ENCODE measurements at places on chromosomes 16 and 17.

- DNase-seq, result no peak
Observed at GRCh38 chr17:45139533-45139920, 4.0 kb downstream of the ACBD4 start.

DNA sequence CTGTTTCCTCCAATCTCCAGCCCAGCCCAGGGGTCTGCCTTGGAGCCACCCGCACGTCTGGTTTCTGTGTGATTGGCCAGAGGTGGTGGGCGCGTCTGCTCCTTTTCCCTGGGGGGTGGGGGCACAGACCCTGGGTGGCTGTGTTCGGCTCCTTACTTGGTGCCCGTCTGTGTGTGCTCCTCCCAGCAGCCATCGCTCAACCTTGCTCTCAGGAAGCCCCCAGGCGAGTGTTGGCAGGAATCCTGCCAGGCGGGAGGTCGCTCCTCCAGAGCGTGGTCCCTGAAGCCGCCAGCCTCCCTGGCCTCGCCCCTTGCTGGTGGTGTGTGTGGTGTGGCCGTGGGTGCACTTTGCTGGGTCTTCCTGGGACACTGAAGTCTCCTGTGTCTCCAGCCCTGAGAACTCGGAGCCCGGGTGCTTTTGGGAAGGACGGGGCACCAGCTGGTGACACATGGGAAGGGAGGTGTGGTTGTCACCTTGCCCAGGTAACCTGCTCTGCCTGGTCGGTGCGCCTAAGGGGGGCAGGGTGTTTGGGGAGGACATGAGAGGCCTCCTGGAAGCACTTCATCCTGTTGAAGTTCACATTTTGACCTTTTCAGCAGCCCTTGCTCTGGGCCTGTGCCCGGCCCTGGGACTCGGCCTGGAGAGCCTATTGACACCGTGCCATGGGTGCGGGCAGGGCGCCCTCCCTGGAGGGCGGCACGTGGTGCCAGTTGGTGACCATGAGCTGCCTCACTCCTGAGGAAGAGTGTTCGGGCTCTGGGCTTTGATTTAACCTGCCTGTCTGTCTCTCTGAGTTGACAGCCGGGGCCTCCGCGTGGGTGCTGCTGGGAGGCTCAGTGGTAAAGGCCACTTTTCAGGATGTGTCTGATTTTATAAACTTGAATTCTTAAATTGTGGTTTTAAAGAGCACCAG lies 49.0 kb upstream of the ZNF750 start:
- peak; percentile 13 for DNase-seq

GRCh38 chr16:57798953-57799599 lies 3.2 kb downstream of the KIFC3 start:
- DNase-seq, result no peak

GRCh38 chr16:81520560-81521135 lies 76.0 kb downstream of the CMIP start:
- DNase-seq, result no peak

GRCh38 chr17:79936641-79937381 lies 97.6 kb upstream of the CBX4 start:
- no peak for DNase-seq

DNA sequence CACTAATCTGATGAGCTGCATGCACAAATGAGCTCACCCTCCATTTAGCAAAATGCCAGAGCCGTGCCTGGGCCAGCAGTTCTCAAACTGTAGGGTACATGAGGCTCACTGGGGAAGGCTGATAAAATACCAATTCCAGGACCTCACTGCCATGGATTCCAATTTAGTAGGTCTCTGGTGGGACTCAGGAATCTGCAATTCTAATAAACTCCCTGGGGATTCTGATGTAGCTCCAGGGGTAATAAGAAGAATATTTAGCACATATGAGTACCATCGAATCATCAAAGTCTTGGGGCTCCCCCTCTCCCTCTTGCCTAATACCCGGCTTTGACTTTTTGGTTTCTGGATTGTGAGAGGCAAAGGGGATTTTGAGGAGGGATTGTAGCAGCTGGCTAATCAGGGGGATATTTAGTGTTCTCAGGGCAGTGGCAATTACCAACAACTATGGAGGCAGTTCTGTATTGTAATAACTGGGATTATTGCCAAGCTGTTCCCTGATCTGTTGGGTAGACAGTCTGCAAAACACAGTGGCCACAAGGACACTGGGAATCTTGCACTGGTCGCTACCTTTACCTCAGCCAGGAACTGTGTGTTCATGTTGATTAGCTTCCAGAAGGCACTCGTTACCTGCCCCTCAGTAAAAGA lies 140.4 kb downstream of the SHISA9 start:
- DNase-seq, result no peak

DNA sequence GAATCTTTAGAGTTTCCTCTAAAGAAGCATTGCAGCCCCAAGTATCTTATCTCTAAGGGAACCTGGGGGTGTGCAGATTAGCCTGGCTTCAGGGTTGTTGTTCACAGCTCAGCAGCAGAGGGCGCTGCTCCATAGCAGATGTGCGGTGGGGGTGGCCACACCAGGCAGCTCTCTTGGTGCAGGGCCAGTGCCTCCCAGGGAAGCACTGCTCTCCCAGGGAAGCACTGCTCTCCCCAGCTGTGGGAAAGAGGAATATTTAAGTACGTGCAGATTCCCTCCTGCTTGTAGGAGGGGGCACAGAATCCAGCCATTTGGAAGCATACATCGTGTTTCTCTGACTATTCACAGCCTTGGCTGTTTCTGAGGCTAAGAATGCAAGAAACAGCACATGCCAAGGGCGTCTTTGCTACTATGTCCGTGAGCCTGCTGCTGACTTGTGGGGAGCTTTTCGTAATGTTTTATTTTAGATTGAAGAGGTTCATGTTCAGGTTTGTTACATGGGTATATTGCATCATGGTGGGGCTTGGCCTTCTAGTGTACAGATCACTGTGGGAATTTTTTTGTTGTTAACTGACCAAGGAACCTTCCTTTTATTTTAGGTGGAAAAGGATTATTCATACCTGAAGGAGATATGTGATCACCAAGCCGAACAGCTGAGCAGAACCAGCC lies 217.8 kb downstream of the SPECC1 start:
- DNase-seq, result peak; percentile 91

DNA sequence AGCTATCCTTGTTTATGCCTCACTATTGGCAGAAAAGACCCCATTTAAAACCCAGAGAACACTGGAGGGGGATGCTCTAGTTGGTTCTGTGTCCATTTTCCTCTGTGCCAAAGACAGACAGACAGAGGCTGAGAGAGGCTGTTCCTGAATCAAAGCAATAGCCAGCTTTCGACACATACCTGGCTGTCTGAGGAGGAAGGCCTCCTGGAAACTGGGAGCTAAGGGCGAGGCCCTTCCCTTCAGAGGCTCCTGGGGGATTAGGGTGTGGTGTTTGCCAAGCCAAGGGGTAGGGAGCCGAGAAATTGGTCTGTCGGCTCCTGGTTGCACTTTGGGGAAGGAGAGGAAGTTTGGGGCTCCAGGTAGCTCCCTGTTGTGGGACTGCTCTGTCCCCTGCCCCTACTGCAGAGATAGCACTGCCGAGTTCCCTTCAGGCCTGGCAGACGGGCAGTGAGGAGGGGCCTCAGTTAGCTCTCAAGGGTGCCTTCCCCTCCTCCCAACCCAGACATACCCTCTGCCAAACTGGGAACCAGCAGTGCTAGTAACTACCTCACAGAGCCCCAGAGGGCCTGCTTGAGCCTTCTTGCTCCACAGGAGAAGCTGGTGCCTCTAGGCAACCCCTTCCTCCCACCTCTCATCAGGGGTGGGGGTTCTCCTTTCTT lies 56.1 kb downstream of the IGF2BP1 start:
- DNase-seq, result no peak

DNA sequence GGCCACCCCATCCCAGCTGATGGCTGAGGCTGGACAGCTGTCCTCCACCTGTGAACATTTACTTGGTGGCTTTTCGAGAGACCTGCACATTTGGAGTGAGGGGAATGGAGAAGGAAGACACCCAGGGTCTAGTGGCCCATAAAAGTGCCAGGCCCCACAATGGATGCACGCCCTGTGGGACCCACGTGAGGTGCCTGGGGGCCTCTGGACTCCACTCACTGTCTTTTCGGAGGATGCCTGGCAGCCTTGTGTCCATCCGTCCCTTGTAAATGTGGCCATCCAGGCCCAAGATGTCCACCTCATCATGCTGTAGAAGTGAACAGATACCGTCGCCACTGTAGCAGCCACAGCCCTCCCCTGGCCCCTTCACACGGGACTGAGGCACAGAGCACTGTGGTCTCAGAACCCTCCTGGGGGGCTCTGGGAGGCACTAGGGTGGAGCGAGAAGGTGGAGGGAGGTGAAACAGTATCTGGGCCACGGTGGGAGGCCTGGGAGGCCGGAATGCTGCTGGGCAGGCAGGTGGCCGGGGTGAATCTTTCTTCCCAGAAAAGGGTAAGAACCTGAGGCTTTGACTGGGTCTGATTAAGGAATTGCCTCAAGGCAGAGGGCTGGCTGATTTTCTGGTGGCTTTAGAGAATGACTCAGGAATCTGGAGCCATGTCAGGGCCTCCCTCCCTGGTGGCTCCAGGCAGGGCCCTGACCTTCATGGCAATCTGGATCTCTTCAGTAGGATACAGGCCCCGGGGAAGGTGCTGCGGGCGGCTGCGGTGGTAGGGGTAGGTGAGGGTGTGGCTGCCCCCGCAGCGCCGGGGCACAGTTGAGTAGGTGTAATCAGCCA lies 11.5 kb downstream of the UBALD2 start:
- no peak for DNase-seq

- DNase-seq, result no peak
Observed at GRCh38 chr16:11688520-11688886, 20.2 kb downstream of the SNN start.

- no peak for DNase-seq
Observed at GRCh38 chr16:79127766-79128165, 472.8 kb downstream of the MAF start.

DNA sequence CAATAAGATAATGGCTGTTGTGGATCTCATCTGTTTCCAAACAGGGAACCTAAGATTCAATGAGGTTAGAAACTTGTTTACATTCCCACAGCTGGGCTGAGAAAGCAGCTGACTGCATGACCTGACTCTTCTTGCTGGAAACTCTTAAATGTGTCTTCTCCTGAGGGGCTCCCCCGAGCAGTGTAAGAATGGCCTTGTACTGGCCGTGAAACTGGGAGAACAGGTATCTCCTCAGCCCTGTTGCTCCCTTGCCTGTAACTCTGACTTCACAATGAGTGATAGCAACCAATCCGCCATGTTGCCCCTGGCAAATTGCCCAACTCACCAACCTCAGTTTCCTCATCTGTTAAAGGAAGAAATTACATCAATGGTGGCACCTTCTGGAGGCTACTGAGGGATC lies 59.1 kb upstream of the CCL2 start:
- DNase-seq, result no peak

- no peak for DNase-seq
Observed at GRCh38 chr17:71329310-71330098, 791.3 kb upstream of the SOX9 start.

DNA sequence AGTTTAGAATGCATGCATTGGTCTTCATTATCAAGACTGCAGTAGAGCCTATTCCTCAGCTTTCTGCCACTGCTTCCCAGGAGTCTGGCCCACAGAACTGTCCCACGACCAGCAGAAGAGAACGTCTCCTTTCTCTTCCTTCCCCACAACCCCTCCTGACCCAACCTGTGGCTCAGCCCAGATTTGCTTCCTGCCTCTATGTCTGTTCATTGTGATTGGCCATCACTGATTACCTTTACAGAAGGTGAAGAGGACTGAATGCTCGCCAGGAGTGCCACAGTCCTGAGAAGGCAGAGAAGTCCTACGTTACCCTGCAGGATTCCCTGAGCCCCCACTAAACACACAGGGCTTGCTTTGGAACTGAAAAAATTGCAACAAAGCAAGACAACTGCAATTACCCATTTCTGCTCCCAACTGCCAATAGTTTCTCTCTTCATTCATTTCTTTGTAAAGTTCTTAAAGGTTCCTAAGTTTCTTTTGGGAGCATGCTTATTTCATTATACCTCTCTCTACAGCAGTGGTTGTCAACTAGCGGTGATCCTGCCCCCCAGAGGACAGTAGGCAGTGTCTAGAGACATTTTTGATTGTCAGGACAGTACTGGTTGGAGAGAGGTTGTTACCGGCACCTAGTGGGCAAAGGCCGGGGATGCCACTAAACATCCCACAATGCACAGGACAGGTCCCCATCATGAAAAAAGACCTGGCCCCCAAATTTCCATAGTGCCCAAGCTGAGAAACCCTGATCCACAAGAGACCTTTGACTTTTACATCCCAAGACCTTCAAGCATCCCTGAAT lies 4.5 kb upstream of the NAT9 start:
- DNase-seq, result peak; percentile 62

GRCh38 chr17:66183529-66183928 lies 8.4 kb downstream of the CEP112 start:
- no peak for DNase-seq

DNA sequence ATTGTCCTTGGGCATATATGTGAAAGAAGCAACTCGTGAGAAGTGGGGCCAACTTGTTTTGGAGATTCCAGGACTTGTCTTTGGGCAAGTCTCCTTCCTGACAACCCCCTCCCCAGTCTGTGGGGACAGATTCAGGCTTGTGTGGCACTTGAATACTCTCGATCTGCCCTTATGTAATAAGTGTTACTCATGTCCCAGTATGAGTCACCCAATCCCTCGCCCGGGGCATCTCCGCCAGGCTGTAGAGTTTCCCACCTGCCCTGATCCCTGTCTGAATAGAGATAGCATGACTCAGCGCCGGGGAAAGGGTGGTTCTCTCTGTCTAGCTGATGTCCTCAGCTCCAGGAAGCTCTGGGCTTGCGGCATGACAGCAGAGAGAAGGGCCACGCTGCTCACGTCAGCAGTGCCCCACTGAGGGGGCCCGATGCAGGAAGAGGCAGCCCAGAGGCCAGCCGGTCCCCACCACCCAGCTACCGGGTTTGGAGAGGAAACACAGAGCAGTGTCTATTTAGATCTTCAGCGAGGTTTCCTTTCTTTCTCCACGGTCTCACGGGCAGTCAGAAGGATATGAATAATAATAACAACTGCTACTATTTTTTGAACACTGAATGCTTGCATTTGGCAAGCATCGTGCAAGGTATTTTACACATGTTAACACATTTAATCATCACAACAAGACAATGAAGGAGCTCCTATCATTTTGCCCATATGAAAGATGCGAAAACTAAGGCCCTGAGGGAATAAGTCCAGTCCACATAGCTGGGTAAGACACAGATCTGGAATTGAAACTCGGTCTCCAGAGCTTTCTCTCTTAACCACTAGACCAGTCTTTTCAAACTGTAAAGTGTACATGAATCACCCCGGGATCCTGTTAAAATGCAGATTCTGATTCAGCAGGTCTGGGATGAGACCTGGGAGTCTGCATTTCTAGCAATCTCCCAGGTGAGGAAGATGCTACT lies 426.7 kb upstream of the MAF start:
- peak; percentile 68 for DNase-seq

- DNase-seq, result peak; percentile 71
Observed at GRCh38 chr17:48024149-48025039, 13.2 kb downstream of the COPZ2 start.

DNA sequence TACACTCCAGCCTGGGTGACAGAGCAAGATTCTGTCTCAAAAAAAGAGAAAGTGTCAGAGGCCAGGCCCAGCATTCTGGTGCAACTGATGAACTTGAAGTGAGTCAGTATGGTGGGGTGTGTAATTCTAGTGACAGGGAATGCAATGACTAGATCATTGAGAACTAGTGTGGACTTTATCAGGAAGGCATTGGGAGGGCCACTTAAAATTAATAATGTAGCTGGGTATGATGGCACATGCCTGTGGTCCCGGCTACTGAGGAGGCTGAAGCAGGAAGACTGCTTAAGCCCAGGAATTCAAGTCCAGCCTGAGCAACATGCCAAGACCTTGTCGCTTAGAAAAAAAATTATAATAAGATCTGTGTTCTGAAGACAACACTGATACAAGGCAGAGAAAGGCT lies 90.8 kb downstream of the STX8 start:
- no peak for DNase-seq

GRCh38 chr17:67503739-67504138 lies 126.7 kb downstream of the PITPNC1 start:
- DNase-seq, result no peak

- DNase-seq, result no peak
Observed at GRCh38 chr16:17261197-17261858, 209.4 kb downstream of the XYLT1 start.
